ENCODE measurements at places on chromosomes 3 and 15. TPM values are rescaled to one million over a fixed set of nuclear protein-coding genes. Genes with fewer than 3 reads are reported as not detected.

B3GALNT1 gene
- 9.6 TPM for total RNA-seq

CHD2 gene
- total RNA-seq: 116 TPM

IMPG2 gene
- total RNA-seq: 0.20 TPM

CHRNB4 gene
- 2.0 TPM for total RNA-seq

DNA sequence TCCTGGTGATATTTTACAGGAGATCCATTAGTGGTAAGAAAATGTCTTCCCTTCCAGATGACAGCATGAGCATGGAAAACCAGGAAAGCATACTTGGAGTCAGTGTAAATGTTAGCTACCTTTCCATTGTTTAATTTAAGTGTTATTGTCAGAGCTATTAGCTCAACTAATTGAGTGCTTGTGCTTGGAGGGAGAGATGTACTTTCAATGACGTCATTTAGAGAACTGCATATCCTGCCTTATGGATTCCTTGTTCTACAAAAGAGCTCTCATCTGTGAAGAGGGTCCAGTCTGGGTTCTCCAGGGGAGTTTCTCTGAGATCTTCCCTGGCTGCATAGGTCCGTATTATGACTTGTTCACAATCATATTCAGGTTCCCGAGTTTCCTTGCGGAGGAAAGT is 687.2 kb downstream of the TBL1XR1 start:
- no peaks in the 10 kb centered on the region for H3K4me1 ChIP-seq
- H3K4me3 ChIP-seq: no peak overlapping the region
- H3K36me3 ChIP-seq: no peaks in the 10 kb centered on the region
- no peak overlapping the region for H3K27ac ChIP-seq

DNA sequence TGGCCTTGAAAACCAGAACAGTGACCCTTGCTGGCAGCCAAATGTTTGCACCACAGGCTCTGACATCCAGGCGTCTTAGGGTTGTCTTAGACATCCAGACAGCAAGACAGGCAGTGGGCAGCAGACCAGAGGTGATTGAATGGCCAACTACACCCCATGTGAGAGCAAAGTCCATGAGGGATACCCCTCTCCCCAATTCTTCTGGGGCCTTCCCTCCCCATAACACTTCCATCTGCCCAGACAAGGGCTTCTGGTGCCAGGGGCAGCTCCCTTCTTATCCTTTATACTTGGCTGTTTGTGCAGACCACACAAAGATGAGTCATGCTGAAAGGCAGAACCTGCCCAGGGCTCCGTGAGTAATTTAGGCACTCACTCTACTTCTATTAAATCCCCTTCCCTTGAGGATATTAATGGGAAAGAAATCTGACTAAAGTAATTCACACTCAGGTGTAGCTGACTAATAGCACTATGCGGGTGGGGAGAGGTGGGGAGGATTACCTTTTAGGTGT is 257.9 kb downstream of the UACA start:
- H3K4me3 ChIP-seq: peak overlapping the region; percentile 0
- peaks cover 18% of the 10 kb centered on the region for H3K27me3 ChIP-seq
- peak; percentile 75 for DNase-seq
- no peaks in the 10 kb centered on the region for H3K36me3 ChIP-seq

- H3K4me3 ChIP-seq: peak overlapping the region; percentile 17
- H3K36me3 ChIP-seq: no peaks in the 10 kb centered on the region
- no peaks in the 10 kb centered on the region for H3K27me3 ChIP-seq
- no peak for DNase-seq
- H3K4me1 ChIP-seq: peaks cover 42% of the 10 kb centered on the region
- H3K27ac ChIP-seq: no peak overlapping the region
Observed at GRCh38 chr3:197487911-197488391, 67.8 kb downstream of the BDH1 start.

GRCh38 chr3:52534281-52535183 is 875 bp upstream of the NT5DC2 start:
- no peak for DNase-seq
- H3K27me3 ChIP-seq: no peaks in the 10 kb centered on the region
- peaks cover 43% of the 10 kb centered on the region for H3K4me1 ChIP-seq
- peak overlapping the region; percentile 62 for H3K27ac ChIP-seq
- H3K36me3 ChIP-seq: no peaks in the 10 kb centered on the region

DNA sequence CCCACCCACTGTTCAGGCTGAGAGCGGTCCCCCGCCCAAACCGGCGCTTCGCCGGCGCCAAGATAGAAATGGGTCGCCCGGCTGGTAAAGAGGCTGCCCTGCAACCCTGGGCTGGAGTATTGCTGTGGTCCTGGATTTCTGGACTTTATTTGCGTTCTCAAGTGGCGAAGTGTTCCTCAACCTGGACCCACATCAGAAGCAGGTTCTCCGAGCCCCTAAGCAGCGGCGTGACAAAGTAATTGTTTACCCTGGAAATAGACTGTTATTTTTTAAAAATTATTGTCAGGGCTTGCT is 481 bp upstream of the DYNC1LI1 start:
- peaks cover 3% of the 10 kb centered on the region for H3K36me3 ChIP-seq
- H3K27ac ChIP-seq: peak overlapping the region; percentile 97
- H3K4me3 ChIP-seq: peak overlapping the region; percentile 87
- H3K4me1 ChIP-seq: peaks cover 20% of the 10 kb centered on the region
- no peak for DNase-seq

DNA sequence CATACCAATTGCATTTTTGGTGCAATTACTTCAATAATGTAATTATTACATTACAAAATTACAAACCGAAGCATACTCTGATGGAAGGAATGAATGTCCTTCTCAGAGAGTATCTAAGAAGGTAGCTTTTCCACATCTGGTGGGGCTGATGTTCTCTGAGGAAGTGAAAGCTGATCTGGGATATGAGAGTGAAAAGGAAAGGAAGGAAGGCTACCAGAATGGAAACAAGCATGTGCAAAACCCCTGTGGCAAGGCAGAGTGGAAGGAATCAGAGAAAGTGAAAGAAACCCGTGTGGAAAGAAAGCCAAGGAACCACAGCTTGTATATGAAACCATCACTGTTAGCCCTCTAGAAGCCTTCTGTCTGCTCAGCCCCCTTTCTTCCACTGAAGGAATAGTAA is 35.3 kb upstream of the GOLGA8A start:
- no peak overlapping the region for H3K27ac ChIP-seq
- no peaks in the 10 kb centered on the region for H3K4me1 ChIP-seq
- no peak for DNase-seq
- peaks cover 5% of the 10 kb centered on the region for H3K27me3 ChIP-seq
- H3K36me3 ChIP-seq: no peaks in the 10 kb centered on the region

- no peaks in the 10 kb centered on the region for H3K36me3 ChIP-seq
- DNase-seq: no peak
- H3K4me1 ChIP-seq: no peaks in the 10 kb centered on the region
- no peak overlapping the region for H3K4me3 ChIP-seq
- no peaks in the 10 kb centered on the region for H3K27me3 ChIP-seq
- H3K27ac ChIP-seq: no peak overlapping the region
Observed at GRCh38 chr15:26662283-26662682, 110.6 kb downstream of the GABRB3 start.

GRCh38 chr3:58994746-58995330 is 55.0 kb downstream of the CFAP20DC start:
- no peaks in the 10 kb centered on the region for H3K27me3 ChIP-seq
- no peak overlapping the region for H3K4me3 ChIP-seq
- H3K27ac ChIP-seq: no peak overlapping the region
- DNase-seq: peak; percentile 60
- no peaks in the 10 kb centered on the region for H3K36me3 ChIP-seq
- no peaks in the 10 kb centered on the region for H3K4me1 ChIP-seq

DNA sequence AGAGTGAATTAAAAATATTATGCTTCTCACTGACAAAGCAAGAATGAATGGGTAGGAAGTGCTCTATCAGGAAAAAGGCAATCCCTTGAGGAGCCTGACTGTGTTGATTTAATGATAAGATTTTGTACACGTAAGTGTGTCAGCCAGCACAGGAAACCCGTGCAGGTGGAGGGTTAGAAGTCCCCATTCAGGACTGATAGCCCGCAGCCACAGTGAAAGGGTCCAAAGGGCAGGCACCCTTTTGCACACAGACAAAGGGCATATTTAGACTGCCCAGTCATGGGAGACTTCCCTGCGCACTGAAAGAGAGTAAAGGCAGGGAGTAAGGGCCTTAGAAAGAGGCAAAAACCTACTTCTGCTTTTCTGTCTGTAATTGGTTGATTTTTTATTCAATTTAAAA is 26.4 kb upstream of the SKIL start:
- H3K4me1 ChIP-seq: peaks cover 23% of the 10 kb centered on the region
- DNase-seq: no peak
- H3K27me3 ChIP-seq: no peaks in the 10 kb centered on the region
- no peak overlapping the region for H3K4me3 ChIP-seq
- no peaks in the 10 kb centered on the region for H3K36me3 ChIP-seq
- no peak overlapping the region for H3K27ac ChIP-seq

- H3K4me1 ChIP-seq: no peaks in the 10 kb centered on the region
- H3K36me3 ChIP-seq: no peaks in the 10 kb centered on the region
- no peak for DNase-seq
- H3K4me3 ChIP-seq: no peak overlapping the region
- H3K27me3 ChIP-seq: no peaks in the 10 kb centered on the region
- no peak overlapping the region for H3K27ac ChIP-seq
Observed at GRCh38 chr3:76505202-76505845, 534.6 kb upstream of the ROBO2 start.

DNA sequence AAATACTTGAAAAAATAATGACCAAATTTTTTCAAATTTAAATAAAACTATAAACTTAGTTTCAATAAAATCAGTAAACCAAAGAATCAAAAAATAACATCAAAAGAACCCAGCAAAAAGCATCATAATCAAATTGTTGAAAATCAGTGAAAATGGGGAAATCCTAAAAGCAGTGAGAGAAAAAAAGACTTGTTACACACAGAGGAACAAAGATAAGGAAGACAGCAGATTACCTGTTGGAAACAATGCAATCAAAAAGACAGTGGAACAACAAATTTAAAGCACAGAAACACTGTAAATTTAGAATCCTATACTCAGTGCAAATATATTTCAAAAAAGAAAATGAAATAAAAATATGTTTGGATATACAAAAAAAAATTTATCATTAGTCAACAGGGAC is 156.2 kb upstream of the LMCD1 start:
- no peaks in the 10 kb centered on the region for H3K4me1 ChIP-seq
- no peak overlapping the region for H3K4me3 ChIP-seq
- no peaks in the 10 kb centered on the region for H3K27me3 ChIP-seq
- DNase-seq: no peak
- no peaks in the 10 kb centered on the region for H3K36me3 ChIP-seq

DNA sequence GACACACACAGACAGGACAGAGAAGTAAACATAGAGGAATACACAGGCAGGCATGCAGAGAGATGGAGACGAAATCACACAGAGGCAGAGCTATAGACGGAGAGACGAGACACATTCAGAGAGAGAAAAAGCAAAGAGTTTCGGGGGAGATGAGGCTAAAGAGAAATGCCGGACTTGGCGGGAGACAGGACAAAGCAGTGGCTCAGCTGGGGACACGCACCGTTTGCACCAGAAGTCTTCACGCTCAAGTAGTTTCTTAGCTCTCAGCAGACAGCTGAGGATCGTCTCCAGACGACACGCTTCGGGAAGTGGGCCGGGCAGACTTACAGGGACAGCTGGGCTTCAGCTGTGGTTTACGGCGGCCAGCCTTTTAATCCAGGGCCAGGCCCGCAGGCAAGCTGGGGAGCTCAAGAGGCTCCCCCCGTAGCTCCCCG is 56.2 kb upstream of the DLG1 start:
- H3K27me3 ChIP-seq: no peaks in the 10 kb centered on the region
- H3K27ac ChIP-seq: no peak overlapping the region
- H3K4me1 ChIP-seq: no peaks in the 10 kb centered on the region
- no peaks in the 10 kb centered on the region for H3K36me3 ChIP-seq
- no peak for DNase-seq

DNA sequence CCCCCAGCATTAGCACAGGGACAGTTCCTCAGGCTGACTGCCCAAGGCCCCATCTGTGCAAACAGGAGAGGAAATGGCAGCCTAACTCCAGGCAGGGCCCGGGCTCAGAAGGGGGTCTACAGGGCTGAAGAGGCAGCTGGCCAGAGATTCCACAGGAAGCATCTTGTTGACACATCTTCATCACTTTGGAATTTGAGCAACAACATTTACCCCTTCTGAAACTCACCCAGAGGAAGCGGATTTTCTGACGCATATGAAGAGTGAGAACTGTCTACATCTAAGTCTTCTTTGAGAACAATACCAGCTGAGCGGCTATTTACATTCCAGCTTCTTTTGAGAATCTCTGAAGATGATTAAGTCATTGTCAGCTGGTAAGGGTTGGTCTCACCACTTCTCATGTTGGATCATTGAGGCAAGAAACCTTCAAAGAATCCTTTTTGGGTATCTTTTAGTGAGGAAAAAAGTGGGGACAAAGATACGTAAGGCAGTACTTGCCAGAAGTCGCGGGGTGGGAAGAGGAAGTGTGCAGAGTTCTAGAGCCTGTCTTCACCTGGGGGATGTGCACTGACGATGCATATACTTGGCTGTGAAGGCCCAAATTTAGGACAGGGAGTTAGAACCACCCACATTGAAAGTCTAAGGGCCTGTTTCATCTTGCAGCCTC is 25.4 kb upstream of the SRP14 start:
- H3K36me3 ChIP-seq: no peaks in the 10 kb centered on the region
- H3K4me3 ChIP-seq: no peak overlapping the region
- no peak overlapping the region for H3K27ac ChIP-seq
- no peak for DNase-seq
- peaks cover 10% of the 10 kb centered on the region for H3K4me1 ChIP-seq

DNA sequence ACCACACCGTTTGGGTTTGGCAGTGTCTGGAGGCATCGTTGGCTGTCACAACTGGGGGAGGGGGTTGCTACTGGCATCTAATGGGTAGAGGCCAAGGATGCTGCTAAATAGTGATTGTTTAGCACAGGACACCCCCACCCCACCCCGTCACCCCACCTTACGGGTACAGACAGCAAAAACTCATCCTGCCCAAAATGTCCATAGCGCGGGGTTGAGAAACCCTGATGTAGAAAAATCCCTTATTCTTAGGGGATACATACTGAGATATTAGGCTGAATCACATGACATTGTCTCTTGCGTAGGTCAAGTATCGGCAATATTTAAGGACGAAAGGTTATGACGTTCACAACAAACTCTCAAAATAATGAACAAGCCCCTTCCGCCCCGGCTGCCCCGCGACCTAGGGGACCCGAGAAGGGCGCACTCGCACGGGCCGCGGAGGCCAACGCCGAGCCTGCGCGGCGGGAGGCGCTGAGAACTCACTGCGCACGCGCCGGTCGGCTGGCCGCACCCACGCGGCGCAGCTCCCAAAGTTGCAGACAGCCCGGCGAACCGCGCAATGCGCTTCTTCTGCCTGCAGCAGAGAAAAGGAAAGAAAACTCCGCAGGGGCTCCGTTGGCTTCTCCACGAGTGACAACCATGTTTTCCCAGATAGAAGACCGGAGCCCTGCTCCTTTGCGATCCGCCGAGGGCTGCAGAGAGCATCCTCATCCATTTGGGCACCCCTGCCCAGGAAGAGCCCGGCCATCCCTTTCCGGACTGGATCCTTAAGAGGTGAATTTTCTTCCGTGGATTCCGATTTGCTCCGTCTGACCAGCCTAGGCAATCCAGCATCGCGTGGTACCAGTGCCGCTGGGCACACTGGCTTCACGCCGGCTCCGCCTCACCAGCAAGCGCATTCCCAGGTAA is 136.8 kb upstream of the CCDC54 start:
- no peak overlapping the region for H3K27ac ChIP-seq
- no peaks in the 10 kb centered on the region for H3K36me3 ChIP-seq
- no peaks in the 10 kb centered on the region for H3K27me3 ChIP-seq
- peak; percentile 47 for DNase-seq
- peaks cover 19% of the 10 kb centered on the region for H3K4me1 ChIP-seq
- peak overlapping the region; percentile 68 for H3K4me3 ChIP-seq

GRCh38 chr15:69094124-69094921 is 66.1 kb upstream of the GLCE start:
- H3K4me3 ChIP-seq: no peak overlapping the region
- DNase-seq: no peak
- no peaks in the 10 kb centered on the region for H3K27me3 ChIP-seq
- H3K4me1 ChIP-seq: peaks cover 21% of the 10 kb centered on the region

All from HCT116 (cell line).